Stimulated activated effector memory CD8-positive, alpha-beta T cell treated with anti-CD3 and anti-CD28 coated beads, Interleukin-12 subunit alpha, Interleukin-12 subunit beta, amount 100 ng/mL, for 72 hours (primary cell): ENCODE measurements at places on chromosomes 5 and 9.

GRCh38 chr5:75435096-75435495 is 76.3 kb downstream of the CERT1 start:
- DNase-seq: no peak

DNA sequence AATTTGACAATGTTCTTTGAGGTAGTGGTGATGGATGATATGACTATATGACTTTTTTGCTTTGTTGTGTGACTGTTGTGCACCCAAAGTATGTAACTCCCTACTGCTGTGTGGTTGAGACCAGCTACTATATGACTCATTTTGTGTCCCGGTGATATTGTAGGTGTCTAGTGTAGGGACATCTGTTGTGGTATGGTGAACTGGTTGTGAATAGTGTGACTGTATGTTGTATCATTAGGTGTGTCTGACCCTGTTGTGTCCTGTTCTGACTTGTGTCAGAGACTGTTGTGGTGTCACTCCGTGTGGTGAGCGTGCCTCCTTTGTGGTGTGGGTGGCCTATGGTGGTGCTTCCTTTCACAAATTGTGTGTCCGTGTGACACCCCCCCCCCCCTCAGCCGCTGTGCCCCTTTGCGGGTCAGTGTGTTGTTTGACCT is 11.2 kb upstream of the CXXC5 start:
- no peak for DNase-seq

DNA sequence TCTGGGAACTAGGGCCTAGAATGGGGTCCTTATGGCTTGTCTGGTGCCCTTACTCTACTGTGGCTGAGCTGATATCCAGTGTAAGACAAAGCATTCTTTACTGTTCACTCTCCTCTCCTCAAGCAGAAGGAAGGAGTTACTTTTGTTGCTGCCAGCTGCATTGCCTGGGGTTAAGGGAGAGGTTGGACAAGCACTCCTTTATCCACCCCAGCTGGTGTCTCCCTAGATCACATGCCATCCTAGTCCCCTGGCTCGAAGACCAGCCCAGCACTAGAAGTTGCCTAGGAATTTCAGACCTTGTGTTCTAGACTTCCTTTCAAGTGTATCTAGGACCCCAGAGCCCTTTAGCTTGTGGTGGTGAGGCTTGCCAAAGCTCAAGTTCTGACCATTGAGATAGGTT is 1051.5 kb upstream of the C9orf72 start:
- no peak for DNase-seq

GRCh38 chr9:130579738-130580463 is 524 bp downstream of the FUBP3 start:
- DNase-seq: no peak

GRCh38 chr9:116465576-116466270 is 221.4 kb upstream of the TRIM32 start:
- DNase-seq: no peak

DNA sequence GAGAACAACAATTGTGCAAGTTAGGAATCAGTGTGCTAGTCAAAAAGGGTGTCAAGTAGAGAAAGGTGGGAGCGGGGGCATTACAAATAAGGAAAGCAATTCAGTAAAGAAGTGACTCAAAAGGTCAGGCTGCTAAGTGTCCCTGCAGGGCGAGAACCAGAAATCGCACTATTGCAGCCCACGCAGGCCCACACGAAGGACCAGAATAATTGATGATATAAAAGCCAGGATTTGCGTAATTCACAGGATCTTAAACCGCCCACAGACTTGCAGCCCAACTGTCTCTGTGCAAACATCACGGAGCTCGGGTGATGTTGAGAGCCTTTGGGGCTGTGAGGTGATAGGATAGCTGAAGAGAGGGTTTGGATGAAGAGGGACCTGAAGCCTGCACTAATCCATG is 349.0 kb downstream of the BRINP1 start:
- no peak for DNase-seq

DNA sequence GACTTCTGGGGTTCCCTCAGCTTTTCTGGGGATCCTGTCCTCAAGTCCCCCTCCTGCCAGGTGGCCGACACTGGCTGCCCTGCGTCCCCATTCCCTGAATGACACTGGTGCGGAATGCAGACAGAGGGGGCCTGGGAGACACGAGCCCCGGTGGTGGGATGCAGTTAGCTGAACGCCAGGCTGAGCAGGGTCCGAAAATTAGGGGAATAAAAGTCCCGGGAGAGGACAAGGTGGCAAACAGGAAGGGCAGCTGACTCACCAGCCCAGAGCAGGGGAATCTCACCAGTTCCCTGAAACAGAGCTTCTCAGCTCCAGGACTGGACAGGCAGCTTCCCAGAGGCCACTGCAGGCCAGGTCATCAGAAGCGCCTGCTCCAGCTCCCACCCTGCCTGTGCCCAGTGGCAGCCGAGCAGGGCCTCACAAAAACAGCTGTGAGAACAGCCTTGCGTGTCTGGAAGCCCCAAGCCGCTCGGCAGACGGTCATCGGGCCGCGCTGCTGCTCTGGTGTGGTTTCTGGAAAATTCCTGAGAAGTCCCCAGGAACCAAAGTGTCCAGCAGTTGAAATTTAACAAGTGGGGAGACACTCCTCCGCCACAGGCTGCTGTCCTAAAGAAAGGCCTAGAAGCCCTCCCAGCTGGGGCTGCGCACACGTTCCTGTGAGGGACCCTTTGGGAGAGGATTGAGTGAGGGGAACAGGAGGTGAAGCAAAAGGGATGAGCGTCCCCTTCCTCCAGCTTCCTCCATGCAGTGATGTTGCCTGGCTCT is 47.6 kb upstream of the EXOC3 start:
- peak; percentile 49 for DNase-seq

- peak; percentile 80 for DNase-seq
These were observed at the start of gene AQP3 for GRCh38 chr9:33446946-33447798. TSS of gene AQP3 (minus strand) at chr9:33447593. CDS start at chr9:33447530, 63 bp downstream.

DNA sequence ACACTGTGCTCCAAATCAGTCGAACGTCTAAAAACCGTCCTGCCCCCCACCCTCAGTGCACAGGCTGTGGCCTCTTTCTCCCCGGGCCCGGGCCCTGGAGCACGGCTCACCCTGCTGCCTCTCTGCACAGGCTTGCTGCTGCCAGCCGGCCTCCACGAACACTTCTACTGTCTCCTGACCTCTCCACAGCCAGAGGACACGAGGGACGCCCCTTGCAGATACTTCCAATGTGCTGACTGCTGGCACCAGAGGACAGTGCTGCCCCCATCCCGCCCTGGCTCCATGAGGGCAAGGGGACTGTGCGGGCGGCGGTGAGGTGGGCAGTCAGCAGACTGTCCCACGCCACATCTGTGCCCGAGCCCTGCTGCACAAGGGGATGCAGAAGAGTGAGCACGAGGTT is 174.8 kb downstream of the COL23A1 start:
- no peak for DNase-seq

DNA sequence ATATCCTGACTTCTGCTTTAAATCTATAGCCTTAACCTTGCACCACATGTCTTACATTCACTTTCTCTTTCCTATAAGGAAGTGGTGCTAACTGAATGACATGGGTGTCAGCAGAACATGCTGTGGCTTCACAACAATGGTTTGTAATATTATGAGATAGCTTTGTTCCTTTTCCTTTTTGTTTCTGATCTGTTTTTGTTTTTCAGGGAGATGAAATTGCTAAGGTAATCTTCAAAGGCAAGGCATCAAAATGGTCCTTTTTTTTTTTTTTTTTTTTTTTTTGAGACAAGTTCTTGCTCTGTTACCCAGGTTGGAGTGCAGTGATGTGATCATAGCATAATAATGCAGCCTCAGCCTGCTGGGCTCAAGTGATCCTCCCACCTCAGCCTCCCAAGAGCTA is 53.6 kb upstream of the RANBP6 start:
- DNase-seq: no peak

GRCh38 chr5:65867542-65868195 is 58.7 kb upstream of the ERBIN start:
- DNase-seq: no peak

- no peak for DNase-seq
These were observed 56.7 kb upstream of the EQTN start for GRCh38 chr9:27353474-27354229.

DNA sequence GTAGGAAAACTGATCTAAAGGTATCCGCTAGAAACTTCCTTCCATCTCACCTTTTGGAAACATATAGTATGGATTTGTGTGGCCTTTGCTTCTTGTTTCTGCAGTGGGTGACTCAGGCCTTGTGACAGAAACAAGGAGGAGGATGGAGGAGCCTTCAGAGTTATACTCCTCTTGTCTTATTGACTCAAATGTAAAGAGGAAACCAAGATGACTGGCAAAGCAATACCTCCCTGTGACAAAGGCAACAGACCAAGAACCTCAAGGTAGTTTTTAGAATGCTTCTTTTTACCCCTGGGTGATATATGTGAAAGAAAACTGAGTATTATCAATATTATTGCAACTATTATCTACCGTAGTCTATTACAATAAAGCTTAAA is 123.3 kb upstream of the SLIT3 start:
- DNase-seq: no peak

GRCh38 chr9:12922224-12922866 is 147.5 kb downstream of the LURAP1L start:
- no peak for DNase-seq
